ENCODE measurements at places on chromosomes 5 and 9. TPM values are rescaled to one million over a fixed set of nuclear protein-coding genes. Genes with fewer than 3 reads are reported as not detected.

GRCh38 chr9:7433508-7434292 lies 365.9 kb downstream of the DMAC1 start:
- DNase-seq: no peak
- H3K4me1 ChIP-seq: no peaks in the 10 kb centered on the region
- no peak overlapping the region for H3K4me3 ChIP-seq
- H3K27me3 ChIP-seq: no peaks in the 10 kb centered on the region
- no peaks in the 10 kb centered on the region for H3K36me3 ChIP-seq

The PDE6A gene
- 0.13 TPM for total RNA-seq

The SGTB gene
- 9.0 TPM for total RNA-seq

- peaks cover 9% of the 10 kb centered on the region for H3K4me1 ChIP-seq
- no peak overlapping the region for H3K27ac ChIP-seq
- H3K27me3 ChIP-seq: no peaks in the 10 kb centered on the region
- H3K4me3 ChIP-seq: no peak overlapping the region
- DNase-seq: no peak
Observed at GRCh38 chr9:131259916-131260597, 16.3 kb downstream of the FAM78A start.

The RGS7BP gene
- 1.4 TPM for total RNA-seq

DNA sequence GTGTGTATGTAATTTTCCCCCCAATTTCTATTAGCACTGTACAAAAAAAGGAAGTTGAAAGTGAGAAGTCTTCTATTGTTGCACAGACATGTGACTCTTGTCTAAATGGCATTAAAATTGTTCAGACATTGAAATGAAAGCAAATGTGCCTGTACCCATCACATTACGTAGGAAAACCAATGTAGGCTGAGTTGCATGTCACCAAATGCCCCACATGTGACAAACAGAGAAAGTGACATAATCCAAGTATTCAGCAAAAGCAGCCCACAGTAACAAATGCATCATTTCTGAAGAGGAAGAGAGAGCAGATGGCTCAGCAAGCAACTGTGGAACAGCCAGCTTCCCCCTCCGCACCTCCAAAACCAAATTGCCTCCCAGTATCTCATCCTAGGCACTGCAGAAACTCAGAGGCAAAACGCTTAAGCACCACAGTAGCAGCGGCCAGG lies 161.5 kb upstream of the NR4A3 start:
- no peak for DNase-seq
- H3K36me3 ChIP-seq: no peaks in the 10 kb centered on the region
- H3K27ac ChIP-seq: no peak overlapping the region
- H3K4me1 ChIP-seq: no peaks in the 10 kb centered on the region

All from ovary (tissue), 10 donors.